ENCODE measurements at places on chromosomes 16 and 17. TPM values are rescaled to one million over a fixed set of nuclear protein-coding genes. Genes with fewer than 3 reads are reported as not detected.
A peak's percentile ranks its signal among the peaks of the same experiment; 100 is the strongest.

DNA sequence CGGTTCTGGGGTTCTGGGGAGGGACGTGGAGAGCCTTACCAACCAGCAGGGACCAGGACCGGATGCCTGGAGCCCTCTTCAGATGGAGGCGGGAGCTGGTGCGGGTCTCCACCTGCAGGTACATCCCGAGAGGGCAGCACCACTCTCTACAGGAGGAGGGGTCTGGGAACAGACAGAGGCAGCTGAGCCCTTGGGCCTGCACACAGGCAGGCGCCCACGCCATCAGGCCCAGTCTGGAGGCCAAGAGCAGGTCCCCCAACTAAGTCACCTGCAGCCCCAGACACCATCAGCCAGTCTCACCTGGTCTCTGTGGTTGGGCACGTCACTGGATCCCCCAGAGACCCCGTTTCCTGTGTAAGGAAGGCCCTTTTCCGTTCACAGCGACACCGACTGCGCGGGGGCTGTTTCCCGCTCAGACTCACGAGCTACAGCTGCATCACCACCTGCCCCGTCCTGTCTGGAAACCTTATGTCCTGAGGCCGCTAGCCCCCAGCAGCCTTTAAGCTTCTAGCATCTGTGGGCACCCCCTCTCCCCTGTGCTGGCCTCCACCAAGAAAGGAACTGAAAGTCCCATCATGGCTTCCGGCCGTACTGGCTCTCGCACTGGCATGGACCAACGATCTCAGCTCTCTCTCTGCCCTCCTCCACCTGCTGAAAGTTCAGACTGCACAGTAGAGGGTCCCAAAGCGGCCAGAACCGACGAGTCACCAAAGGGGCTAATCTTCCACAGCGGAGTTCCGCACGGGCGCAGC lies 1.2 kb downstream of the CYBC1 start:
- DNase-seq, result no peak

- DNase-seq, result no peak
Measured at GRCh38 chr16:89417352-89417751, 73.0 kb downstream of the ANKRD11 start.

DNA sequence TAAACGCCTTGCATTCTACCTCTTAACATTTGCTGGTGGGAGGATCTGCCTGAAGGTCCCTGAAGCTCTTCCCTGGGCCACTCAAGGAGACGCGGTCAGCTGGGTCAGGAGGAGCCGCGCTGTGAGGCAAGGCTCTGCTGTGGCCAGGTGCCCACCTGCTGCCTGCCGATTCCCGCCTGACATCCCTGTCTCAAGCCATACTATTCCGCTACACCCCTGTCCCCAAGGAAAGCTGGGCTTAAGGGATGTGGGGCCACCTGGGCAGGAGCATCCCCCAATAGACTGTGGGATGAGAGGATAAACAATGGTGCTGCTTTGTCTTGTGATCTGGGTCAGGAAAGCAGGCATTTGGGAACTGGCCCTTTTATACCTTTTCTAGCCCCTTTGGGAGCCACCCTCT lies 5.1 kb downstream of the TPPP3 start:
- DNase-seq, result no peak

GRCh38 chr17:81983639-81984373 lies 6.4 kb downstream of the ASPSCR1 start:
- DNase-seq, result no peak

DNA sequence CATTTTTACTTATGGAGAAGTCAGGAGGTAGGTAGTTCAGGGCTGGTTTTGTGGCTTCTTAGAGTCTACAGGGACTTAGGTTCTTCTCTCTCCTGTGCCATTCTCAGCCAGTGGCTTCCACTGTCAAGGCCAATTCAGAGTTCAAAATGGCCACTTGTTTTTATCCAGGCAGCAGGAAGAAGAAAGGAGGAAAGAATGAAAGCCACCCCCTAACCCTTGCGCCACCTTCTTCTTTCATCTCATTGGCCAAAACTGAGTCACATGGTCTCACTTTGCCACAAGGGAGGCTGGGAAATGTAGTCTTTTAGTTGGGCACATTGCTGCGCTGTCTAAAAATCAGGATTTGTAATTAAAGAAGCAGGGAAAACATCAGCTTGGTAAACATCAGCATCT lies 60.8 kb upstream of the MED9 start:
- DNase-seq, result peak; percentile 79

DNA sequence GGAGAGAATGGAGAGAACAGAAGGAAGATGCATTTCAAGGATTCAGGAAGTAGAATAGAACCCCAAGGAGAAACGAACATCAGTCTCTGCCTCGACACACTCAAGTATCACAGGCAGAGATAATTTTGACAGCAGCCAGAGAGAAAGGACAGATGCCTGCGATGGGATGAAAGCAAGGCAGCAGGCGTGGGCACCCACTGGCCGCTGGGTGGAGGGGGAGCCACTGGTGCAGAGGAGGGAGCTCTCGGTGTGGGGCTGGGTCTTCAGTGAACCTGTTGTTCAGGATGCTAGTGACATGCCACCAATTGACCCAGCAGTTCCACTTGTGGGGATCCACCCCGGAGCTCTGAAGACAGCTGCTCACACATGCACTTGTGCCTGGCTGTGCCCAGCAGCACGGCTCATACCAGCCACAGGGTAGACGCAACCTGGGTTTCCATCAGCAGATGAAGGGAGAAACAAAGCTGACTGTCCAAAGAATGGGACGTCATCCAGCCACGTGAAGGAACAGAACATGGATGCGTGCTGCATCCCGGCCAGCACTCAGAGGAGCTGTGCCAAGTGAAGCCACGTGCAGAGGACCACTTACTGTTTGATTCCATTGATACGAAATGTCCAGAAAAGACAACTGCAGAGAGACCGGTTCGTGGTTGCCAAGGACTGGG lies 127.0 kb downstream of the BANP start:
- DNase-seq, result no peak

- peak; percentile 8 for DNase-seq
Measured at GRCh38 chr16:20612551-20613480, 36.6 kb upstream of the ACSM2B start.

DNA sequence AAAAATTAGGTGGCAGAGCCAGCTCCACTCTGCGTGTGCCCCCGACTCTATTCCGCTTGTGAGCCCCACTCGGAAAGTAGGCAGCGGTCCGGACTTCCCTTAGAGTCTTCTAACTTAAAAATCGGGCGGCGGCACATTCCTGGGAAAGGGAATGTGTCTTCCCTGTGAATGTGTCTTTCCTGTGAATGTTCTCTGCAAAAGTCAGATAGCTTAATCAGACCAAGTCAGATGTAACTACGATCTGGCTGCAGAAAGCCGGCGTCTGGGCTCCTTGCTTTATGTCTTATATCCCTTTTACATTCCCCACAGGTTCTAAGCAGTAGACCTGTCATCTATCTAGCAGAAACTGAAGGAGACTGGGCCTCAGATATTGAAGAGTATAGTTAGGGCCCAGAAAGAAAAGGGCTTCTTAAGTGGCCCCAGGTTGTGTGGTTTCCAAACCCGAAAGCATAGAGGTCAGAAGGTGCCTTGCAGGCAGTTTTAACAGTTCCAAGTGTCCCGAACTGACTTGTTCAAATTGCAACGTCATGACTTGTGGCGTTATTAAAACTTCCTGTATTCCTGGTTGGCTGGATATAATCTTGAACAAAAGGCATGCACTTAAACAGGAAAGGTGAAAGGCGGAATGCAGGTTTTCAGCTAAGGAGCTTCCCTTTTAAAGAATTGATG lies 601 bp downstream of the PHKB start:
- DNase-seq, result peak; percentile 84

GRCh38 chr16:28120754-28121153 lies 57.2 kb upstream of the GSG1L start:
- DNase-seq, result no peak

DNA sequence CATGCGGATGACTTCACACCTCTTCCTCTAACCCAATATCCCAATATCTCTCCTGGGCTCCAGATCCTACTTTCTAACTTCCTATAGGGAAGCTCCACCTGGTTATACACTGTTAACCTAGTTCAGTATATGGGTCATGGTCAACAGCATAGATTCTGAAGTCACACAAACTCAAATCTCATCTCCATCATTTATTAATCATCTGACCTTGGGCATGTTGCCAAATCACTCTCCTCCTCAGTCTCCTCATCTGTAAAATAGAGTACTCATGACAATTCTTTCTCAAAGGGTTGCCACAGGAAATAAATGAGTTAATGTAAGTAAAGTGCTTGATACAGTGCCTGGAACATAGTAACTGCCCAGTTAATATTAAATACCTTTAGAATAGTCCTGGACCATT lies 593 bp upstream of the CD300E start:
- no peak for DNase-seq

DNA sequence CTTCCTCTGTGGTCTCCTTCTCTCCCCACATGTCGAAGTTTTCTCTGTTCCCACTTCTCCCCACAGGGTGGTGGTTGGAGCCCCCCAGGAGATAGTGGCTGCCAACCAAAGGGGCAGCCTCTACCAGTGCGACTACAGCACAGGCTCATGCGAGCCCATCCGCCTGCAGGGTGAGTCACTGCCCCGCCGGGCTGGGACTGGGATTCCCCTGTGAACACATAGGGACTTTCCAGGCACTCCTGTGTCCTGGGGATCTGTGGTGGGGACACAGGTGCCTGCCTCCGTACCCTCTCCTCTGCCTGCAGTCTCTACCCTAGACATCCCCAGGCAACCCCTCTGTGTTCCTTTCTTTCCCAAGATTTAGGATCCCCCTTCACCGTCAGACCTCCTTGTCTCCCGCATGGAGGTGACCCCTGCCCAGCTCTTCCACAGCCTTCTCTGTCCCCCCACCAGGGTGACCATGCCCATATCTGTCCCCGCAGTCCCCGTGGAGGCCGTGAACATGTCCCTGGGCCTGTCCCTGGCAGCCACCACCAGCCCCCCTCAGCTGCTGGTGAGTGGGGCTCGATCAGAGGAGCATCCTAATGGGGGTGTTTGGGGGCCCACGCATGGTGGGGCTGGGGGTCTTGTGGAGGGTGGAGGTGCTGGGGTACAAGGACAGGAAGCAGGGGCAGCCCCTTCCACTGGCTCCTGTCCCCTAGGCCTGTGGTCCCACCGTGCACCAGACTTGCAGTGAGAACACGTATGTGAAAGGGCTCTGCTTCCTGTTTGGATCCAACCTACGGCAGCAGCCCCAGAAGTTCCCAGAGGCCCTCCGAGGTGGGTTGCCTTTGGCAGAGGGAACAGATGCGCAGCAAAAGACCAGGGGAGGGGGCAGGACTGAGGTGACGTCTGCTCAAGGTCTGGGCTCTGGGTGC lies 5.8 kb downstream of the ITGAM start:
- peak; percentile 78 for DNase-seq

DNA sequence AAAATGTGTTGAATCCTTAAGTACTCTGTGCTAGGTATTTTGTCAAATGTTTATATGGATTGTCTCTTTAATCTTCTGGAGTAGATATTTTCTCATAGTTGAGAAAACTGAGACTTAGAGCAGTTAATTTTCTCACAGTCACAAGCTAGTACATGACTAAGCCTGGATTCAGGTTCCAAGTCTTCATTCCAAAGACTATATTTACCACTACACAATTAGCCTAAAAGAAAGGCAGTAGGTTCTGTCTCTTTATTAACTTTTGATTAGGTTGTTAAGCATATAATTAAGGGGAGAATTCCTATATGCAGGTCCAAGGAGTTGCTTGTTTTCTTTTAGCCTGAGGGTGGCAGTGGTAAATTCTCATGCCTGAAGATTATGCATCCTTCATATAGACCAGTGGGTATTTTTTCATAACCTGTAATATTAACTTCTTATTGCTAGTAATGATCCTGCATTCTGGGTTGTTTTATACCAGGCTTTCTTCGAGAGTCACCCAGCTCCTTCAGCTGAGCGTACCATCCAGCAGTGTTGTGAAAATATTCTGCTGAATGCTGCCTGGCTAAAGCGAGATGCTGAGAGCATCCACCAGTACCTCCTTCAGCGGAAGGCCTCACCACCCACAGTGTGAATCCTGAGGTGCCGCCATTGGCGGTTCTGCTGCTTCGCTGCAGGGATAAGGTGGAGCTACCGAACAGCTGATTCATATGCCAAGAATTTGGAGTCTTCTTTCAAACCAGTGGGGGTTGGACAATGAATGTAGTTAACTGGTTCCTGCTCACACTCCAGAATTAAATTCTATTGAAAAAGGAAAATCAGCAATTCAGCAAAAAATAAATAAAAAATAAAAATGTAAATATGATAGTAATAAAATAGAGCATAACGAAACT lies 28.2 kb upstream of the KPNB1 start:
- DNase-seq, result peak; percentile 94

GRCh38 chr17:21686165-21687015 lies 5.9 kb upstream of the KCNJ18 start:
- no peak for DNase-seq

GRCh38 chr17:80190716-80191115 lies 20.9 kb downstream of the CARD14 start:
- no peak for DNase-seq

- DNase-seq, result no peak
Measured at GRCh38 chr17:62121025-62121730, 56.1 kb upstream of the MED13 start.

- peak; percentile 5 for DNase-seq
Measured at GRCh38 chr16:87324411-87325275, 7.5 kb upstream of the C16orf95 start.

- DNase-seq, result peak; percentile 85
Measured at GRCh38 chr17:34980681-34981537, 597 bp downstream of the LIG3 start.

GRCh38 chr17:57288773-57289121 lies 32.4 kb downstream of the MSI2 start:
- no peak for DNase-seq

DNA sequence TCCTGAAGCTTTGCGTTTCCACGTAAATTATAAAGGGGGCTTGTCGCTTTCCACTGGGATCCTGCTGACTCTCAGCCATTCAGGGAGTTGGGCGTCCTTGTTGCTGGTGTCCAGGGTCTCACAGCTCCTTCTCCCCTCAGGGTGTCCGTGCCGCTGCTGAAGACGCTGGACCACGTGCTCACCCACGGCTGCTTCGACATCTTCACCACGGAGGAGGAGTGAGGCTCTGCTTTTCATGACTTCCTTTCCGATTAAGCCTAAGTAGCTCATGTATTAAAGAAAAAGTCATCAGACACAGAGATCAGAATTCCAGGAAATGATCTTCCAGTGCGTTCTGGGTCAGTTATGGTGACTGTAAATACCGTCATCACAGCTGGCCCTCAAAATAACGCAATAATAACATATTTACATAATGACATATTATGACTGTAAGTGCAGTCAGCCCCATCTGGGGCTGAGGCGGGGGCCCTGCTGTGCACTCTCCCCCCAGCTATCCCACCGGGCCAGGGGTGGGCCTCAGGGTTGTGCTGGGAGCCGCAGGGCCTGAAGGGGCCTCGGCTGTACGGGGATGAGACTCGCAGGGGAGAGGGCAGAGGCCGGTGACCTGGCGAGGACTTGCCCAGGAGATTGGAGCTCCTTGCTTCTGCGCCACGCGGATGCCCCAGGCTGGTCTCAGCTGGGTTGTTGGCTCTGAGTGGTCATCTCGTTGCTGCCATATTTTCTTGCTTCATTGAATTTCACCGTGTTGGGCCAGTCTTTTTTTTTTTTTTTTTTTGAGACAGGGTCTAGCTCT lies 92.9 kb upstream of the ZNF750 start:
- no peak for DNase-seq

GRCh38 chr17:41972571-41973407 lies 6.2 kb downstream of the CNP start:
- peak; percentile 36 for DNase-seq

Gene GUCY2D
- total RNA-seq, result not detected

Gene HS3ST3B1
- 3.3 TPM for total RNA-seq

Gene XYLT1
- 6.3 TPM for total RNA-seq

Gene TEX19
- total RNA-seq, result not detected

Gene SULT1A2
- not detected for total RNA-seq

Gene PLA2G10
- total RNA-seq, result not detected

Gene EVPL
- total RNA-seq, result not detected

Gene TERB1
- total RNA-seq, result not detected

Gene GDPD3
- 1.8 TPM for total RNA-seq

Gene TELO2
- 15.1 TPM for total RNA-seq

Gene HES7
- total RNA-seq, result 0.94 TPM

Gene HEXIM1
- 3.4 TPM for total RNA-seq

Gene LASP1
- 272 TPM for total RNA-seq

All from M059J (cell line).